ENCODE measurements at places on chromosomes 3 and 15.

DNA sequence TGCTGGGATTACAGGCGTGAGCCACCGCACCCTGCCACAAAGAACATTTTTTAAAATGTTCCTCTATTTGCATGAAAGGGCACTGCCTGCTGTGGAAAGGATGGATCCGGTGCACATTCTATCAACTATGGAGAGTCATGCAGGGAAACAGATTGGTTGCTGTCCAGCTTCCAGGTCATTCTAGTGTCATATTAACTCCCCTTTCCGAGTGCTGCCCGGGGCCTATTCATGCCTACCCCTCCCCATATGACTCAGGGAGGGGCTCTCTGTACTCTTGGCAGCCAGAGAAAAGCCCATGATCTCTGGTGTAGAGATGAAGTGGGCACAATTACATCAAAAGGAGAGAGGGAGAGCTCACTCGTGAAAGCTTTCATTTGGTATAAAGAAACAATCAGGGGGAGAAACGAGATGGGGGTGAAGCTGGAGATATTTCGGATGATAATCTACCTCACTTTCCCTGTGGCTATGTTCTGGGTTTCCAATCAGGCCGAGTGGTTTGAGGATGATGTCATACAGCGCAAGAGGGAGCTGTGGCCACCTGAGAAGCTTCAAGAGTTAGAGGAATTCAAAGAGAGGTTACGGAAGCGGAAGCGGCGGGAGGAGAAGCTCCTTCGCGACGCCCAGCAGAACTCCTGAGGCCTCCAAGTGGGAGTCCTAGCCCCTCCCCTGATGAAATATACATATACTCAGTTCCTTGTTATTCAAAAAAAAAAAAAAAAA is 16.1 kb upstream of the AHSG start:
- no peak for DNase-seq

DNA sequence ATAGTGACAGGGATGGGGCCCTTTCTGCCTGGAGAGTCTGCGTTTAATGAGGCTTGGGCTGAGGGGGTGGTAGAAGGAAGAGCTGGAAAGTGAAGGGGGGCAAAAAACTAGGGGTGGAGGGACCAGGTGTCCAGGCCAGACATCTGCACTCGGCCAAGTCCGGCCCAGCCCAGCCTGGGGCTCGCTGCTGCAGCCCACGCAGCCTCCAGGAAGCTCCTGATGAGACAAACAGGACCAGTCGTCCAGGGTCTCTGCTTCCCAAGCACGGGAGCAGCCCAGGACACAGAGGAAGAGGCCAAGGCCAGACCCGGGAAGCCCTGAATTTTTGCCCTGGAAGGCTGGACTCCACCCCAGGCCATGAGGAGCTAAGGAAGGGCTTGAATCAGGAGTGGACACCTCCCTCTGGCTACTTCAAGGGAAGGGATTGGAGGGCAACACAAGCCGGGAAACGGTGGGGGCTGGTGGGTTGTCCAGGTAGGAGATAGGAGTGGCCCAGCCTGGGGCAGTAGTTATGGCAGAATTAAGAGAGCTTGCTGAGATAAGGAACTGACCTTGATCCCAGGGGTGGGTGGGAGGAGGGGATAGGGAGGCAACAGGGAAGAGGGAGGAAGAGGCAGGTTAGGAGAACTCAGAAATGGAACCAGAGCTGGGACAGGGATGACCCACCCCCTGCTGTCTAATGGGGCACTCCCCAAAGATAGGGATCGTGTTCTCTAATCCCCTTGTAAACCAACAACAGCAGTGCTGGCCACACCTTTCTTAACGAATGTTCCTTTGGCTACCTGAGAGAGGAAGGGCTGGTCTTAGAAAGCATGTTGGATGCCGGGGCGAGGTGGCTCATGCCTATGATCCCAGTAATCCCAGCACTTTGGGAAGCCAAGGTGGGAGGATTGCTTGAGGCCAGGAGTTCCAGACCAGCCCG is 89.5 kb downstream of the ANP32A start:
- DNase-seq = no peak

GRCh38 chr15:59222906-59223550 is 16.4 kb downstream of the LDHAL6B start:
- no peak for DNase-seq

- no peak for DNase-seq
Measured at GRCh38 chr15:75751891-75752290, 39.2 kb upstream of the CSPG4 start.
